ENCODE measurements at places on chromosomes 2 and 18.
A peak's percentile ranks its signal among the peaks of the same experiment; 100 is the strongest.

GRCh38 chr2:203619267-203619878 is 84.3 kb upstream of the RAPH1 start:
- DNase-seq: no peak
- H3K36me3 ChIP-seq: no peaks in the 10 kb centered on the region
- no peak overlapping the region for H3K4me3 ChIP-seq
- no peaks in the 10 kb centered on the region for H3K27me3 ChIP-seq
- peaks cover 5% of the 10 kb centered on the region for H3K4me1 ChIP-seq
- H3K27ac ChIP-seq: no peak overlapping the region

DNA sequence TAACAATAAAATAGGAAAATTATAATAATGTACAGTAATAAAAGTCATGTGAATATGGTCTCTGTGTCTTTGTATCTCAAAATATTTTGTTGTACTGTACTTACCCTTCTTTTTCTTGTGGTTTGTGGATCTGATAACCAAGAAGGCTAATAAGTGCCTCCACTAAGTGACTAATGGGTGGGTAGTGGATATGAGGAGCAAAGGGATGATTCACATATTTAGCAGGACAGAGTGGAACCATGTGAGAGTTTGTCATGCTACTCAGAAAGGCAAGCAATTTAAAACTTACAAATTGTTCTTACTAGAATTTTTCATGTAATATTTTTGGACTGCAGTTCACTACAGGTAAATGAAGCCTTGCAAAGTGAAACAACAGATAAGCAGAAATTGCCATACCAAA is 1241.2 kb upstream of the CDH2 start:
- no peaks in the 10 kb centered on the region for H3K36me3 ChIP-seq
- no peak for DNase-seq
- H3K4me1 ChIP-seq: no peaks in the 10 kb centered on the region
- H3K4me3 ChIP-seq: no peak overlapping the region

GRCh38 chr18:57640749-57641148 is 19.1 kb upstream of the NARS1 start:
- H3K36me3 ChIP-seq: peaks cover 9% of the 10 kb centered on the region
- H3K27ac ChIP-seq: no peak overlapping the region
- no peak overlapping the region for H3K4me3 ChIP-seq
- no peak for DNase-seq
- no peaks in the 10 kb centered on the region for H3K4me1 ChIP-seq

DNA sequence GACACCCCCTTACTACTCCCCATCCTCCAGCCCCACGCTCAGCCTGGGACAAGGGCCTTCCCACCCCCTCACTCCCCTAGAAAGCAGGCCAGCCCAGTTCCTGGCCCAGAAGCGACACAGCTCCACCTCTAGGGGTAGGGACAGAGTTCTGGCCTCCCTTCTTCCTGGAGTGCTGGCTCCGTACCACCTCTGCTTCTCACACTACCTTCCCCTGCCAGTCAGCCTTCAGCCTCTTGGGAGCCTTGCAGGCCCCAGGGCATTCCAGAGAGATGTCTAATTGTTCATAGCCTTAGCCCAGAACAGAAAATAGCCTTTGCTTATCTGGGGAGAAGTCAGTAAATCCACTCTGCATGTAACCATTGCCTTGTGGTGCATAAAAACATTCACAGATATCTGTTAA is 13.1 kb upstream of the CATIP start:
- DNase-seq: no peak
- no peaks in the 10 kb centered on the region for H3K27me3 ChIP-seq
- no peak overlapping the region for H3K4me3 ChIP-seq
- H3K27ac ChIP-seq: no peak overlapping the region

DNA sequence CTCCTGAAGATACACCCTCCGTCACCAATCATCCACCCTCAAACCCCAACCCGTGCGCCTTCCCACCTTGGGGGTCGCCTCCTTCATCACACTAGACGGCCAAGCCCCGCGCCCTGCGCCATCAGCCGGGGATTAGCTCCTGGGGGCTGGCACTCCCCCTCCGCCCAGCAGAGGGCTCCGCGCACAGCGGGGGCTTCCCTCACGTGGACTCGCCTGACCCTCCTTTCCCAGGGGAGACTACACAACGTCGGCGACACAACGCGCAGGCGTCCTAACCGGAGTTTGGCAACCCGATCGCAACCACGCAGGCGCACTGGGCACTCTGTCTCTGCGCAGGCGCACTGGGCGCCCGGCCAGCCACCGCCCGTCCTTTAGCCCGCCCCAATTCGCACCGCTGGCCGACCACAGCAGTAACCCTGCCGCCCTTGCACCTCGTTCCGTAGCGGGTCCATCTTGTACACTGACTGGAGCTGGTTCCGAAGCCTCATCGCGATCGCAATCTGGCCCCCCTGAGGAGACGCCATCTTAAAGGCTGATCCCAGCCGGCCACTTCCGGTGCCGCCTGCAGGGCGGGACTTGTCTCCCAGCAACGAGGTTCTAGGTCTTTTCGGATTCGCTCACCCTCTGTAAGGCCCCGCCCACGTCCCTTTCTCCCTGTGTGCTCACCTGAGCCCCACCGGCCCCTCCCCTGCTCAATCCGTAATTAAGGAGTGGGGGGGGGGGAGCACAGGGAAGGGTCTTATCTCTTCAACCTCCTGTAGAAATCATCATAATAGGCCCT is at the start of gene PCGF1:
TSS of gene PCGF1 (minus strand) at position 551 of the 781 bp plus-strand sequence. CDS start at position 524, 27 bp downstream.
- H3K36me3 ChIP-seq: peaks cover 7% of the 10 kb centered on the region
- H3K4me1 ChIP-seq: peaks cover 46% of the 10 kb centered on the region
- H3K27me3 ChIP-seq: peaks cover 12% of the 10 kb centered on the region
- H3K4me3 ChIP-seq: peak within 1 kb of the TSS; percentile 86

GRCh38 chr2:224022486-224022885 is 16.6 kb downstream of the SERPINE2 start:
- H3K27me3 ChIP-seq: no peaks in the 10 kb centered on the region
- H3K36me3 ChIP-seq: no peaks in the 10 kb centered on the region
- H3K4me1 ChIP-seq: peaks cover 26% of the 10 kb centered on the region
- no peak overlapping the region for H3K27ac ChIP-seq
- no peak for DNase-seq

- no peaks in the 10 kb centered on the region for H3K36me3 ChIP-seq
- DNase-seq: no peak
- H3K4me3 ChIP-seq: no peak overlapping the region
- no peaks in the 10 kb centered on the region for H3K4me1 ChIP-seq
- H3K27me3 ChIP-seq: no peaks in the 10 kb centered on the region
- H3K27ac ChIP-seq: no peak overlapping the region
Measured at GRCh38 chr2:42067521-42067920, 19.7 kb downstream of the PKDCC start.

DNA sequence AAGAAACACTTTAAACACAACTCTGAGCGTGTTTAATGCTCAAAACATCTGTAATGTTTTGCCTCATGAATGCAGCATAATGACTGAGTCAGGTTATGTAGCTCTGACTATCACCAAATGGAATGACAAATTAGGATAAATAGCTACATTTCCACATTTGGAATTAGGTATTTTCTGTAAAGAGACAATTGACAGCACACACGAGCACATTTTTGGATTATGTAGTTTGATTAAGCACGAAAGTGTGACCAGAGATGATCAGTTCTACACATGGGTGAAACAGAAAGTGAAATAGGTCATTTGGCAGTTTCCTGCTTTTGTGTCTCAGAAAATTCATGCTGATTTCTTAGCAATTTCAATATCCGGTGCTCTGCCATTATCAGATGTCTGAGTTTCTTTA is 29.0 kb downstream of the LPIN1 start:
- no peak overlapping the region for H3K4me3 ChIP-seq
- H3K27me3 ChIP-seq: no peaks in the 10 kb centered on the region
- no peak for DNase-seq
- H3K36me3 ChIP-seq: peaks cover 45% of the 10 kb centered on the region
- peaks cover 34% of the 10 kb centered on the region for H3K4me1 ChIP-seq
- H3K27ac ChIP-seq: peak overlapping the region; percentile 76

DNA sequence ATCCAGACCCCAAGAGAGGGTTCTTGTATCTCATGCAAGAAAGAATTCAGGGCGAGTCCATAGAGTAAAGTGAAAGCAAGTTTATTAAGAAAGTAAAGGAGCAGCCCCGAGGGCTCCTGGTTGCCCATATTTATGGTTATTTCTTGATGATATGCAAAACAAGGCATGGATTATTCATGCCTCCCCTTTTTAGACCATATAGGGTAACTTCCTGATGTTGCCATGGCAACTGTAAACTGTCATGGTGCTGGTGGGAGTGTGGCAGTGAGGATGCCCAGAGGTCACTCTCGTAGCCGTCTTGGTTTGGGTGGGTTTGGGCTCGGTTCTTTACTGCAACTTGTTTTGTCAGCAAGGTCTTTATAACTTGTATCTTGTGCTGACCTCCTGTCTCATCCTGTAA is 750.2 kb upstream of the FANCL start:
- no peak overlapping the region for H3K4me3 ChIP-seq
- H3K36me3 ChIP-seq: no peaks in the 10 kb centered on the region
- no peaks in the 10 kb centered on the region for H3K27me3 ChIP-seq
- no peaks in the 10 kb centered on the region for H3K4me1 ChIP-seq

GRCh38 chr2:170714381-170715061 is 616 bp upstream of the SP5 start:
- H3K36me3 ChIP-seq: no peaks in the 10 kb centered on the region
- peak; percentile 31 for DNase-seq
- H3K27ac ChIP-seq: no peak overlapping the region
- H3K4me1 ChIP-seq: peaks cover 27% of the 10 kb centered on the region

DNA sequence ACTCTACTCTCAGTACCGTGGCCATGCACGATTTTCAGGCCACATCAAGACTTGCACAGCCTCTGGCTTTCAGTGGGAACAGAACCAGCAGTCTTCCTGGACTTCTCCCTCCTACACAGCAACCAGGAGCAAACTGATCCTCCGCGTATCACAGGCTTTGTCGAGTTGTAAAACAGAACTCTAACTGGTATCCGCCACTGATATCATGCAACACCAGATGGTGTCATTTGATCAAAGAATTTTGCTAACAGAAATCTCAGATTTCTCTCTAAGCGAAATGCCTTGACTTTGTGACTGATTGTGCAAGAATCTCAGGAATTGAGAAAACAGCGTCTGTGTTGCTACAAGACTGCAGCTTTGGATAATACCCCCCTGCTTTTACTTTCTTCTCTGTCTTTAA is 85.7 kb downstream of the COPS8 start:
- DNase-seq: no peak
- no peaks in the 10 kb centered on the region for H3K27me3 ChIP-seq
- H3K4me3 ChIP-seq: no peak overlapping the region
- H3K36me3 ChIP-seq: no peaks in the 10 kb centered on the region
- H3K27ac ChIP-seq: no peak overlapping the region
- H3K4me1 ChIP-seq: no peaks in the 10 kb centered on the region

- no peak overlapping the region for H3K27ac ChIP-seq
- DNase-seq: no peak
- H3K4me1 ChIP-seq: no peaks in the 10 kb centered on the region
- no peaks in the 10 kb centered on the region for H3K36me3 ChIP-seq
- H3K27me3 ChIP-seq: no peaks in the 10 kb centered on the region
Measured at GRCh38 chr2:211203986-211204385, 647.6 kb downstream of the CPS1 start.

- no peak overlapping the region for H3K27ac ChIP-seq
- DNase-seq: no peak
- H3K27me3 ChIP-seq: no peaks in the 10 kb centered on the region
- no peaks in the 10 kb centered on the region for H3K36me3 ChIP-seq
- no peaks in the 10 kb centered on the region for H3K4me1 ChIP-seq
Measured at GRCh38 chr2:115011721-115012120, 569.3 kb downstream of the DPP10 start.

- H3K4me3 ChIP-seq: no peak overlapping the region
- no peaks in the 10 kb centered on the region for H3K4me1 ChIP-seq
- DNase-seq: no peak
- peak overlapping the region; percentile 2 for H3K27ac ChIP-seq
- H3K27me3 ChIP-seq: no peaks in the 10 kb centered on the region
Measured at GRCh38 chr2:69731147-69731970, 10.6 kb upstream of the ANXA4 start.

- peaks cover 23% of the 10 kb centered on the region for H3K4me1 ChIP-seq
- no peak overlapping the region for H3K27ac ChIP-seq
- no peak overlapping the region for H3K4me3 ChIP-seq
- H3K36me3 ChIP-seq: no peaks in the 10 kb centered on the region
Measured at GRCh38 chr2:207157162-207157481, 8.6 kb downstream of the KLF7 start.

DNA sequence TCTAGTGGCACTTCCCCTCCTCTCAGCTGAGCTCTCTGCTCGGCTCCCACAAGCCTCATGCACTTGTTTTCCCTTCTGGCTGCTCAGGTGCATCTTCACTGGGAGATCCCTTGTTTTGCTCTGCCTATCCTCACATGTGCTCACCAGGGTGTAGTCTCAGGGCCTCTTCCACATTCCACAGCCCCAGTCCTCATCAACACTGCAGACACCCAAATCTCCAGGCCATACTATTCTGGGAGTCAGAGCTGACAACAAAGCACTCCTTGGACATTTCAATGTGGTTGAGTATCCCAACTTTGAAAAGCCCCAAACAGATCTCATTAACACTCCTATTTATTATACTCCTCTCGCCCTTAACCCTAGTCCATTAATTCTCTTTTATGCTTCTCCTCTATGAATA is 71.3 kb downstream of the CCDC93 start:
- H3K36me3 ChIP-seq: peaks cover 82% of the 10 kb centered on the region
- no peaks in the 10 kb centered on the region for H3K4me1 ChIP-seq
- H3K4me3 ChIP-seq: no peak overlapping the region
- no peak for DNase-seq

DNA sequence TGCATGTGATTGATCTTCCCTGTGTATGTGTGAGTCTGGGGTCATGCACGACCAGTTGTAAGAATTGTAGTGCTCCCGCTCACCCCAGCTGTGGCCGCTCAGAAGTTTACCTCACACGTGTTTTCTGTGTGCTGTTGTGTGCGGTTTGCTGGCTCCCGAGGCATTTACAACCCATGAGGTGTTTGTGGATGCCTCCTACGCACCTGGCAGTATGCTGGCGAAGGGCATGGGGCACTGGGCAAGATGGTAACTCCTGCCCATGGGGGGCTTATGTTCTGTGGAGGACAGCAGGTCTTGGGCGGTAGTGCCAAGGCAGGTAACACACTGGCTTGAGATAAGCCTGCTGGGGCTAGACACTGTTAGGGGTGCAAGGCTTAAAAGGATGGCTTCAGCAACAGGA is 102.6 kb upstream of the HS6ST1 start:
- H3K36me3 ChIP-seq: no peaks in the 10 kb centered on the region
- H3K27ac ChIP-seq: no peak overlapping the region
- H3K27me3 ChIP-seq: no peaks in the 10 kb centered on the region

DNA sequence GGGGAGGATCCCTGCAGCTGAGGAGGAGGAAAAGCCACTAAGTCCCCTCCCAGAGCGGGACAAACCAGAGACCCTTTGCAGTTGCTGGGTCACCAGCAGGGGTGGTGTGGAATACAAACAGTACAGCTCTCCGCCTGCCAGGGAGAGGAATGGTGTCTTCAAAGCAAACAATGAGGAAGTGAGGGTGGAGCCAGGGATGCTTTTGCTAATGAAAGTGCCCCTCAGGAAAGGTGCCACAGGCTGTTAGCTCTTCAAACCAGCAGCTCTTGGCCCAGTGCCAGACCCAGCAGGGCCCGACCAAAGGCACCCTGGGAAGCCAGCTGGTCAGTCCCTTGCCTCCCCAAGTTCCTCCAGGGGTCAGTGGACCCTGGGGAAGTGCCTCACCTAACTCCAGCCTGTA is 102.8 kb downstream of the HIBCH start:
- H3K4me1 ChIP-seq: peaks cover 9% of the 10 kb centered on the region
- peak; percentile 11 for DNase-seq
- H3K27ac ChIP-seq: no peak overlapping the region
- no peak overlapping the region for H3K4me3 ChIP-seq

Data from natural killer cell (primary cell).